Retinal pigment epithelial cell (primary cell): ENCODE measurements at places on chromosomes 6 and 20.

GRCh38 chr6:130982941-130983456 lies 80.0 kb downstream of the EPB41L2 start:
- no peak for DNase-seq

- DNase-seq: no peak
Measured at GRCh38 chr20:59933296-59933848, at the start of gene SYCP2. TSS of gene SYCP2 (minus strand) at chr20:59933637. CDS start at chr20:59922413, 11,224 bp downstream.

DNA sequence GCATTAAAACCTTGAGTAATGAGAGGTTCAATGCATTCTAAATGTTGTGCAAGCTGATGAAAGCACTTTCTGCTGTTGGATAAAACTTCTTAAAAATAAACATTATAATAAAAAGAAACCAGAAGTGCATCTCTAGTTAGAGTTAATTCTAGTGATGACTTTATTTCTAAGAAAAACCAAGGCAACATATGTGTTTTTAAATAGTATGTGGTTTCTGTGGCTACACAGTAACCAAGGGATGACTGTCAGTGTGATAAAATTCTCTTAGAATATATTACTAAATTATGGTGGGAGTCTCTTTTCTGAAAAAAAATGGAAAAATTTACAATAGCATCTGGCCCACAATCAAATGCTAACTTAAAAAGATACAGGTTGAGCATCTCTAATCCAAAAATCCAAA lies 117.0 kb downstream of the ME1 start:
- DNase-seq: no peak

- DNase-seq: no peak
Measured at GRCh38 chr6:96794980-96795379, 42.3 kb downstream of the GPR63 start.

DNA sequence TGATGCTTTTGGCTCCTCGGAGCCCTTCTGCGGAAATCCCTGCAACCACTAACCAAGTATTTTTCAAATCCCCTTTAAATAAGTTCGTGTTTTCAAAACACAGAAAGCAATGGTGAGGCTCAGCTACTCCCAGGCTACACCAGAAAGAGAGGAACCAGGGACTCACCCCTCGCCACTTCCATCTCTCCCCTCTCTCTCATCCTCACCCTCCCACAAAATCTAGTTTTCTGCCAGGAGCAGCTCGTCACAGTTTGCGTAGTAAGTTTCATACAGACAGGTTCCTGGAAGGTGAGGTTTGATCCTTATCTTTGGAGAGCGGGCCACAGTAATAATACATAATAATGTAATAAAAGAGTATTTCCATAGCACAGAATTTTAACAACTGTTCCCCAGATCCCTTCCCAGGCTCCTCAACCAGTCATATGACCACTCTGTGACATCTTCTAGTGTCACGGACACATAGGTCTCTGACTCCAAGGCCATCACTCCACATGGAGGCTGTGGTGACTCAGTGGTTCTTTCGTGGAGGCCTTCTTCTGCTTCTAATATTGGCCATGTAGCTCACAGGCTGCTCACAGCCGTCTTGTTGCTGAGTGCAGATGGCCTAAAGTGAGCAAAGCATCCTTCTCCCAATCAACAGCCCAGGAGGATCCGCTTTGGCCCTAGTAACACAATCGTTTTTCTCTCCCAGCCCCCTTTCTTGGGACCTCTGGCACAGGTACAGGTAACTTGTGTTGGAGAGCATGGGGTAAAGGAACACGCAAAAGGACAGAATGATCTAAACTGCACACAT lies 295.7 kb downstream of the CDC5L start:
- DNase-seq: no peak

DNA sequence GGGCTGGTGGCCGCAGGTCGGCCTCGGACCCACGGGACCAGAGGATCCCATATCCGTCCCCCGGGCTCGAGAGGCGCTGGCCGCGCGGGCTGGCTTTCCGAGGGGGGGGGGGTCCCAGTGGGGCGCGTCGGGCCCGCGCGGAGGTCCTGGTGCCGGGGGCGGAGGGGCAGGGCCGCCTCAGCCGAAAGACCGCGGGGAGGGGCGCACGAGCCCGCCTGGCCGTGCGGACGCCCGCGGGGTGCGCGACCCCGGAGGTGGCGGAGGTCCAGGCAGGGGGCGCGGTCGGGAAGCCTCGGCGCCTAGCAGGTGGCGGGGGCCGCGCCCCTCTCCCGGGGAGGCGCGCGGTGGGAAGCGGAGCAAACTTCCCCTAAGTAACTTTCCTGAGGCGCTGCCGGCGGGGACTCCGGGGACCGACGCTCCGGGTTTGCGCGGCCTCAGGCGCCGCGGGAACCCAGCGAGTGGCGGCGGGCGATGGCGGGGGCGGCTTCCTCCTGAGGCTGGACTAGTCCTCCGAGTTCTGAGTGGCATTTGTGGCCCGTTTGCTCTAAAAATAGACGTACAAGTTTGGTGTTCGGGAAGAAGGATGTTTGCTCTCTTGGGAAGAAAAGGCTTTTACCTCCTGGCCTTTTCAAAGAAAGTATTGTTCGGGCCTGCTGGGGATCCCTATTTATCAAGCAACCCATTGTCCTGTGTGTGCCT lies 26.5 kb upstream of the BTBD3 start:
- DNase-seq: no peak

DNA sequence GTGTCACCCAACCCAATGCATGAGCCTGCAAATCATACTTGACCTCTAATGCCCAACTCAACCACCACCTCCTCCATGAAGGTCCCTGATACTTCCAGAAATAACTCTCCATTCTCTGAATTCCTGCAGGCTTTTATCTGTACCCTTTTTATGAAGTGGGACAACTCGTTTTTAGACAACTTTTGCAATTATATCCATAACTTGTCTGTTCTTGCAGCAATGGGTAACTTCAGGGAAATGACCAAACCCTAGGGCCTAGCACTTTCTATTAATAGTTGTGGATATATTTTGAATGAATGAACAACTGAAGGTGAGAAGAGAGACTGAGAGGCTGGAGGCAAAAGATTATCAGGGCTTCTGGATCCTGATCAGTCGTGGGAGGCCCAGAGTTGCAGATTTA lies 236.6 kb upstream of the MOCS1 start:
- no peak for DNase-seq

- no peak for DNase-seq
Measured at GRCh38 chr6:159358562-159358961, 189.4 kb downstream of the FNDC1 start.

DNA sequence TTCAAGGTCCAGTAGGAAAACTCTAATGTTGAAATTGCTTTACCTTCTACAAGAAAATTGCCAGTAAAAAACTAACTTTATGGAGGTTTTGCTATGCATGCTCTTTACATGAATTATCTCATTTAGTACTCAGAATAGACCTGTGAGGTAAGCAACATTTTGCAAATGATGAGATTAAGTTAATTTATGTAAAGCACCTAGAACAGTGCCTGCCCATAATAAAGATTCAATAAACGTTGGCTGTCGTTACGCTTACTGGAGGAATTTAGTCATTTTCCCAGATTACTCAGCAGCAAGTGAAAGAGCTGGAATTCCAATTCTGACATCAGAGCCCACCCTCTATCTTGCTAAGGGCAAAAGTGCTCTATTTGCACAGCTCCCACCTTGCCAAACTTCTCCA lies 69.4 kb upstream of the ARID1B start:
- no peak for DNase-seq
